Fibroblast of skin of left quadriceps (primary cell): ENCODE measurements at places on chromosomes 2 and 18.
A peak's percentile ranks its signal among the peaks of the same experiment; 100 is the strongest.

DNA sequence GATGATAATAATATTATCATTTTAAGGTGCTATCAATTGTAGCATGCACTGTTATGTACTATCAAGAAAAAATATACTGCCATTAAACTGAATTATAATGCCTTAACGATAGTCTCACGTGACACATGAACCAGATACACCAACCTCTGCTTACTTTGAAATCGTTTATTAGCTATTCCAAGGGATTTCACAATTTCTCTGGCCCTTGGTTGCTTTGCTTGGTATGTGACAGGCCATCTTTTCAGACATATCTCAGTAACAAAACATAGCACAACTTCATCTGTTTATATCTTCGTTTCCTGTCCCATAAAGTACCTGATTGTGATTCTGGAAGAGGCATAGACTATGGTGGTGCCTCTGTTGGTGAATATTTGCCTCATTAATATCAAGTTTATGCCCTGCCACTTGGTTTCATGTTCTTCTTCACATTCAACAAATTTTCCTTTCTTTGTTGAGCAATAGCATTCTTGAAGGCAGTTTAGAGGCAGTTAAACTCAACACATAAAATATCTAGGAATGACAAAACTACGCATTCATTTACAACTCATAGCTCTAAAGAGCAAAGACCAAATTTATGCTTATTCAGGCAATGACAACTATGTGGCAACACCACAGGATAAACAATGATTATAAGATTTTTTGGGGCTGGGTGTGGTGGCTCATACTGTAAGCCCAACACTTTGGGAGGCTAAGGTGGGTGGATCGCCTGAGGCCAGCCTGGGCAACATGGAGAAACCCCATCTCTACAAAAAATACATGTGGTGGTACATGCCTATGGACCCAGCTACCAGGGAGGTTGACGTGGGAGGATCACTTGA is 84.3 kb downstream of the MCFD2 start:
- DNase-seq = peak; percentile 90

GRCh38 chr18:3211236-3211992 is 8.4 kb downstream of the MYOM1 start:
- DNase-seq = no peak

DNA sequence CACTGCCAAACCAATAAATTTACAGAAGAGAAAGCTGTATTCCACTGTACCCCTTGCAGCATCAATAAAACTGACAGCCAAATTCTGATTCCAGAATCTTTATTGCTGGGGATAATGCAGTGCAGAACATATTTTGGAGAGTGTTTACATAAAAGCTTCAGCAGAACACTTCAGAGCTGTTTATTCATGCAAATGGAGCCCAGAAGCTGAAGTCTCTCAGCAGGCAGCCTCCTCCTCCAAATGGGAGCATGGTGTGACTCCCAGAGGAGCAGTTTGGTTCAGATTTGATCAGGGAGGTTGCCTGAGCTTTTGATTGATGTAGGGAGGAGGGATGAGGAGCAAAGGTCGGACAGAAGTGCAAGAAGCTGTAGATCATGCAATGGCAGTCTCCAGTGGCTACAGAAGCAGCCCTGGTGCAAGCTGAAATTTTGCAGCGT is 22.4 kb downstream of the LHCGR start:
- no peak for DNase-seq

DNA sequence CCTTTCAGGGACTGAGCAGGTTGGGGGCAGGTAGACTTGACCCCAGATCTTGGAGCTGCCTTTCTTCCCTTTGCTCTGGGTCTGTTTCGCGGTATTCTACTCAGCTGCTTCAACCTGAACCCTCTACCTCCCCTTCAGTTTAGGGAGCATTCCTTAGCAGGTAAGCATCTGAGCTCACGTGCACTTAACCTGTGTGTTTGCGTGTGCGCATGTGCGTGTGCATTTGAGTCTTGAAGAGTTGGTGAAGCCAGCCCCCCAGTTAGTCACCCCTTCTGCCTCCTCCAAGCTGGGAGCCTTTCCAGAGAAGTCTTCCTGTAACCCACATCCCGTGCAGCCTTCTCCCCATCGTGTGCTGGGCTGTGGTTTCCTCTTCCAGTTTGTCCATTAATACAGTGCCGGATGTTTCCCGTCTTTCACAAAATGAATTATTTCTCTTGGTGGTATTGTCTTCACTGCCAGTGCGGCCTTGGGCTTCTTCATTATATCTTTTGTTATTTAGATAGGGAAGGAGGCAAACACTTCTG is 33.2 kb downstream of the B3GNT2 start:
- DNase-seq = no peak

- no peak for DNase-seq
These were observed 898.4 kb upstream of the CELF4 start for GRCh38 chr18:38464024-38464423.

GRCh38 chr2:19244460-19245363 is 113.7 kb downstream of the OSR1 start:
- no peak for DNase-seq

DNA sequence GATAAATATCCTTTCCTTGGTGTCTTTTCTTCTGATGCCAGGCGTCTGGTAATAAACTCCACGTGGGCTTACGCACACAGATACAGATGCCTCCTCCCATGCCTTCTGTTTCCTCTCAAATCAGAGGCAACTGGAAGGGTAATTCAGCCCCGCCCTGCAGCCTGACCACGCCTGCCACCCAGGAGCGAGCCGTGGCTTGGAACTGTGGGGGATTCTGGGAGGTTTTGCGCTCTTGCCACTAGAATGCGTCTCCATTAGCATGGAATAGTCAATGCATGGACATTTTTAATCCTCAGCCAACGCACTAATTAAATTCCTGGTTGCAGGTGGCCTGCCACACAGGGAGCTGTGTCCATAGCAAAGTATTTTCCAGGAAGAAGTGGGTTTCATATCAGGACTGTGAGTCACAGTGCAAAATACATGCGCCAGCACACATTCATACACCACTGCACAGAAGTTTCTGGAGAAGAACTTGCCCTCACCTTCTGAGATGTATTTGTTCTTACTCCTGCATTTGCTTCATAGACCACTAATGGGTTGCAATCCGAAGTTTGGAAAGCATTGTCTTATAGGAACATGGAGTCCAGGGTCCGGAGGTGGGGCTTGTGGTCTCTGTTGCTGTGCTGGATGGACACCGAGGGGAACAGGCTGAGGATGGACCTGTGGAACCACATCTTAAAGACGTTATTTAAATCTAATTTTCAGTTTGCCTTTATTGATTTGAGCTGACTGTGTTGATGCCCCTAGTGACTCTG is 151.4 kb downstream of the LDLRAD4 start:
- DNase-seq = no peak

DNA sequence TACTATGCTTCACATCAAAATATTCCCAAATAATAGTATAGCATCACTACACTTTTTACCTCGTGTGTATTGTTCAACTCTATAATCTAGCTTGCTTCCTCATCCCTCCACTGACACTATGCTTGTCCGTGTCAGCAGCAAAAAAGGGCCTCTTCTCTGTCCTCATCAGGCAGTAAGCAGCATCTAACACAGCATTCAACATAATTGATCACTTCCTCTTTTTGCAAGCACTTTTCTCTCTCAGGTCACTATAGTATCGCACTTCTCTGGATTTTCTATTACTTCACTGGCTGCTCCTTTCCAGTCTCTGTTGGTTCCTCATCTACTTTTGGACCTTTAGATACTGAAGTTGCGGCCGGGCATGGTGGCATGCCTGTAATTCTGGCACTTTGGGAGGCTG is 64.9 kb upstream of the ZSWIM2 start:
- DNase-seq = no peak

- no peak for DNase-seq
These were observed 361.6 kb upstream of the TFPI start for GRCh38 chr2:187915810-187916209.

DNA sequence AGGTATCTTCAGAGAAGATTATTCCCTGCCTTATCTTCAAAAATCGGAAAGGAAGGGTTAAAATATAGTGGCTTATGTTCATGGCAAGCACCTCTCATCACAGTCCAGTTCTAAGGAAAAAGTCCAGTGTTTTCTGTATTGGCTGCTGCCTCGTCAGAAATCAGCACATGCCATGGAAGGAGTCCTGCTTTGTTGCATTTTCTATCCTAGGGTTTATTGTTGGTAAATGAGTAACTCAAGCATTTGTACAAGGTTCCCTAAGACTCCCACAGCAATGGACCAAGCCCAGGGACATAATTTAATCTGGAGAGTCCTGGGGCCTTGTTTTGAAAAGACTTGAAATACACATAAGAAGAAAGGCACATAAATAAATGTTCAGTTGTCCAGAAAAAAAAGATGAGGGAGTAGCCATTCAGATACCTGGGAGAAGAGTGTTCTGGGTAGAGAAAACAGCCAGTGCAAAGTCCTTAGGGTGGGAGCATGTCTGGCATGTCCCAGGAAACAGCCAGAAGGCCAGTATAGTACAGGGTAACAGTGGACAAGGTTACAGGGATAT is 26.4 kb downstream of the NBEAL1 start:
- no peak for DNase-seq

DNA sequence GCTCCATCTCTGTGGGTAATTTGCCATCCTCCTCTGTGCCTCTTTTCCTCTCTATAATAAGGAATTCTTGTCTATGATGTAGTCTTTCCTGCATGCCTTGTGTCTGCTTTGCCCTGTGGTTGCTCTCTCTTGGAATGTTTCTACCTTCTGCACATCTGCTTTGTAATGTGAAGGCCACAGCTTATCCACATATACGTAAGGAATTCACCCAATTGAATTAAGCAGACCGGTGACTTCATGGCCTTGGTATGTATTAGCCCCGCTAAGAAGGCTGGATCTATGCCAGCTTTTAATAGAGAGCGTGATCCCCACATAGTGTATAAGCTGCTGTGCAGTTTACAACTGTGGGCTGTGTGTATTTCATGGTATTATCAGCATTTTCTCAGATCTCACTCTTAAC is 274.7 kb downstream of the RNF144A start:
- DNase-seq = peak; percentile 99

DNA sequence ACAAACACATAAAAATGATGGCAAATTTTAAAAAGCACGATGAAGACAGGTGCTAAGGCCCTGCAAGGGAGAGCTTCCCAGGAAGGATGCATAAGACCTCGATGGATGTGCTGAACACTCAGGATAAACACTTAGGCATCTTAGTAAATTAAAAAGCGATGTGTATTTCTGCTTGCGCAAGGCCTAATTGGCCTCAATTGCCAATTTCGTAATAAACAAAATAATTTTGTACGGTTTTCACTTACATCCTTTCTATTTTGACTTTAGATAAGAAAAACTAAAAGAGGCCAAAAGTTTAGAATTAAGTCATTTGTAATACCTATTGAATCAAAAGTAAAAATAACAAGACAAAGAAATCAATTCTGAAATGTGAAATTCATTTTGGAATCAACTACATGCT is 189.1 kb downstream of the TCF4 start:
- no peak for DNase-seq

DNA sequence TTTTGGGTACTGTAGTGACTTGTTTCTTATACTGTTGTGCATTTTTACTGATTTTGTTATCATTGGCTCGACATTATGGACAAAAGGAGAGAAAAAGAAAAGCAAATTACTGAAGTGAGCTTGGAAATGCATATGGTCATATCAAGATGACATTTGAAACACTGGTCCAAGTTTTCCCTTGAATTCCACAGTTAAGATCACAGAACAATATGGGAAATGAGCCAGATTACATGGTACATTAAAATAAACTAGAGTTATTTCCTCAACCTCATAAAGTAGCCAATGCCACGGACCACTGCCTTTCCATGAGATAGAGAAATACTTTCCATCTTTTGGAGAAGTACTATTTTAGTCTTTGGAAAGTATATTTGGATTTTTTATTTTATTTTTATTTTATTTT is 62.0 kb upstream of the SGPP2 start:
- no peak for DNase-seq

GRCh38 chr2:217739741-217740140 is 263.1 kb downstream of the TNS1 start:
- no peak for DNase-seq

GRCh38 chr2:216349366-216349765 is 22.9 kb downstream of the MARCHF4 start:
- DNase-seq = no peak

GRCh38 chr18:47244086-47244485 is 7.4 kb downstream of the SKOR2 start:
- no peak for DNase-seq
